ENCODE measurements at places on chromosomes 7 and 10.
A peak's percentile ranks its signal among the peaks of the same experiment; 100 is the strongest.

- no peak for ATAC-seq
These were observed 32.6 kb downstream of the STRIP2 start for GRCh38 chr7:129466796-129467195.

DNA sequence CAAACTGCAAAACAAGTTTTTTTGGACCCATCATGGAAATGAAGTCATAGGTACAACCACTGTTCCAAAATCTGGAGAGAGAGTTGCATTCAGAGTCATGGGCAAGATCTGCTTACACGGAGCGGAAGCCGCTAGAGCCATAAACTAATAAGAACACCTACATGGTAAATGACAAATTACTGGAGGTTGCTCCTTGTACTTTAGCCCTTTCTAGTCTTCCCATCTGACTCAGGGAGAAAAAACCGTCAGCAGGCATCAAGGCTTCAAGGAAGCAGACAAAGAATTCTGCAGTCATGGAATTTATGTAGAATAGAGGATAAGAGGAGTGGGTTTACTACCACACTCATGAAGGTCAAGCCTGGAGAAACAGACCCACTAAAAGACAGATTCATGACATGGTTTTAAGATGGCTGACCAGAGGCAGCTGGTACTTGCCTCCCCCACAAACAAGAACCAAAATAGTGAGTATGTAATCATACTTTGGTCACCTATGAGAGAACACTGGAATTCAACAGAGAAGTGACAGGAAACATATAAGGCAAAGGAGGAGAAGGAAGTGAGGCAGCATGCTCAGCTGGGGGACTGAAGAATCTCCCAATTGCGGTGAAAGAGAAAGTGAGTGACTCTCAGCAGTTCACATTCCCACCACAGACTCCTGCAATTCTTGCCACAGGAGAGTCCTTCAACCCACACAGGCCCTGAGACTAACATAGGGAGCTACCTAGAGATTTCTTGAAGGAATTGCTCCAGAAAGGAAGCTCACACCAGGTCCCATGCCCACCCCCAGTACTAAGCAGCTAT lies 42.4 kb upstream of the ASAH2 start:
- no peak for ATAC-seq

DNA sequence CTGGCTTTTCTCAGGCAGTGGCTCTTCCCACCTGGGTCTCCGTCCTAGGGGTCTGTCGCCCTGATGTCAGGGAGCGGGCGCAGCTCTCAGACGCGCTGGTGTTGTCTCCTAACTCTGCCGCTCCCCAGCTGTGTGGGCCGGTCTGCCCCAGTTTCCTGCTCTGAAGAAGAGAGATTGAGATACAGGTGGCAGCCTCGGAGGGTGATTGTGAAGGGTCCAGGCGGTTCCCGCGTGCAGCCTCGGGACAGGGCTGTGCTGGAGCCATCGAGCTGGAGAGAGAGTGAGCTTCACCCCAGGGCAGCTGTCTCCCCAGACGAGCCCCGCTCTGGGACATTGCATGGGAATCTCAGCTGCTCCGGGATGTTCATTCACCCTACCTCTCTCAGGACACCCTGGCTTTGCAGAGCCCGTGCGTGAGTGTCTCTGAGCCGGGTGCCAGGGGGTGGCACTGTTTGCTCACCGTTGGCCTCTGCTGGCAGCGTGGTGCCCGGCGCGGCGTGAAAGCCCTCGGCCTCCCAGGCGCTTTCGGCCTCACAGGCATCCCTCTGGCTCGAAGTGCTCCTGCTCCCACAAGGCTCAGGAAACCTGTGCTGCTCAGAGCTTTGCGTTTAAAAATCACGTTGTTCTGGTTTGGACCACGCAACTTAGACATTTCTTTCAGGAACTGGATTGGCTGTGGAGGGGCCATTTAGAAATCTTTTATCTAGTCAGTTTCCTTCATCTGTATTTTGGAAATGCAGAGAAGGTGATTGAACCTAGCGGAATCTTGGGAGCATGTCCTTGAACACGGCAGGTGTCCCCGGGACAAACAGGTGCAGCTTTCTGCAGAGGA lies 33.8 kb upstream of the ZFAND2A start:
- peak; percentile 55 for ATAC-seq

GRCh38 chr10:4704034-4704545 lies 121.9 kb upstream of the AKR1E2 start:
- ATAC-seq, result no peak

DNA sequence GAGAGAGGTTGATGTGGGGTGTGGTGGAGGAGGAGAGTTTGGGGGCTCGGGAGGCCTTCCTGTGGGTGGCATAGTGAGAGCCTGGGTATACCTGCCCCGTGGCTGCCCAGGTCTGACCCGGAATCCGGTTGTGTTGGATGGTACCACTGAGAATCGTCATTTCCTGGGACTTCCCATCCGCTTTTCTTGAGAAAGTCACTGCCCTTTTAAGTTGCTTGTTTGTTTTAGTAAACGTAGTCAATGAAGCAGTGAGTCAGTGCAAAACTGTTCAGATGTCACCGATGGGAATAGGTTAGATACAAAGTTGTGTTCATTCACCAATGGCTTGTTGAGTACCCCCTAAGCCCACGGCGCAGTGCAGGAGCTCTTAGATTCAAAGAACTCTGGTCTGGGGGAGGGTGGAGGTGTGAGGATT lies 285.8 kb downstream of the CAMK1D start:
- peak; percentile 55 for ATAC-seq

DNA sequence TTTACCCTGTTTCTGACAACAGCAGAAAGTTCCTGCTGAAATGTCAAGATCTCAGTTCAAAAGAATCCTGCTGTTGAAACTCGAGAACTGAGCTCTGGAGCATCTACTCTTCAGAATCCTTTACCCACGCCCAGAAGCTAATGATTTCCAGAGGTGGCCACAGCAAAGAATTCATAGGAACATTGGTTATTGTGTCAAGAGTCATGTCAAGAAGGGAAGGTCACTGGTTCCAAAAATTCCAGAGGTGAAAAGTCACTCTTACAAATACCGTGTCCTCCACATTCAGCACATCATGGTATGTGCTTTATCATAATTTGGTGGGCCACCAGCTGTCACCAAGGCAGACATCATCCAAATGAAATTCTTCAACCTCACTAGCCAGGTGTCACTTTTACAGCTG lies 394.4 kb upstream of the NPVF start:
- no peak for ATAC-seq

DNA sequence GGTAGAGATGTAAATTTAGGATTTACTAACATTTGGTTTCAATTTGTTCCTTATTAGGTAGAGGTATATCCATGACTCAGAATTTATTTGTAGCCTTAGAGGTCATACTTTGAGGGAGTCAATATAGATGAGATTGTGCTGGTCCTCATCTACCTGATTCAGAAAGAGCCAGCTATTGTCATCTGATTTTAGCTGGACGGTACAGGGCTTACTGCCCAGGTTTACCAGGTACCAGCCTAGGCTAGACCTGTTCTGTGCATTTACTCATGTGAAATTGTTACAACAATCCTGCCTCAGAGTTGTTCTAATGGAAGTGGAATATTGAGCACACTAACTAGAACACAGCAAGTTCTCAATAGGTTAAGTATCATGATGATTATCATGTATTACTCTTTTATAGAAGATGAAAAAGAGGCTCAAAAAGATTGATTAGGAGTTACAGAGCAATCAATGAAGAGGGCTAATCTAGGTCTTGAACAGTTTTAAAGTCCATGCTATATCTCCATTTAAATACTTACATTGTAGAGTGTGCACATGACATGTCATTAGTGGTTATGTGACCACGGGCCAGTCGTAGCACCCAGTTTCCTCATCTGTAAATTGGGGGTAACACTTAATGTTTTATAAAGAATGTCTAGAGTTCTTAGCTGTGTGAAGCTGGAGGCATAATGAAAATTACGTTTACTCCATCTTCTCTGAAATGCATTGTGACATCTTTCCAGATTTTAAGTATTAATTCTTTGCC lies 42.1 kb downstream of the TRIM24 start:
- no peak for ATAC-seq

DNA sequence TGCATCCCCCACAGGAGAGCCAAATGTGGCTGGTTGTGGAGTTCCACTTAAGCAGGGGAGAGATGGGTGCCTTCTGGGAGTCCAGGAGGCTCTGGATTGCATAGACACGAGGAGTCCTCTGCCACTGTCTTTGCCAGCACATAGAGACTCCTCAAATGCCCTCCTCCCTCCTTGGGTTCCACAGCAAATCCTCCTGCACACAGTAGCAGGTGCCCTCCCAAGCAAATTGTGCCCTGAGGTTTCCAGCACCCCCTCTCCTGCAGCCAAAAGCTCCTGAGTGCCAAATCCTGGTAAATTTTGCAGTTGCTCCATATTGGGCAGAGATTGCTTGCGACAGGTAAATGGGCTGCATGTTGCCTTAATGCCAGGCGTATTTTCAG lies 5.8 kb downstream of the EVX1 start:
- ATAC-seq, result no peak

- ATAC-seq, result no peak
These were observed 288.3 kb downstream of the AHR start for GRCh38 chr7:17586711-17587110.

DNA sequence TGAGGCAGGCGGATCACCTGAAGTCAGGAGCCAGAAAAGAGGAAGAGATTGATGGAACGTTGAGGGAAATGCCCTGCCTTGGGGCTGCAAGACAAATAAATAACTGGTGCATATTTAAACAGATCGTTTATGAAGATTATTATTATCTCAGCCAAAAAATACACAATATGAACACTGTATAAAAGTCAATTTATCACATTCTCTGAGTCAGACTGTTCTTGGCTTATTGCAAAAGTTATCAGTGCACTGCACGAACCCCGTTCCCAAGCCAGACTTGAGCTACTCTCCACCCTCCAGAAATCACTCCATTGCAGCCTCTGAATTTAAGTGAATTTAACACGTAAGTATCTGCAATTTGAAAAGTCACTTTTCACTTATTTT lies 1.6 kb downstream of the DNMBP start:
- no peak for ATAC-seq

DNA sequence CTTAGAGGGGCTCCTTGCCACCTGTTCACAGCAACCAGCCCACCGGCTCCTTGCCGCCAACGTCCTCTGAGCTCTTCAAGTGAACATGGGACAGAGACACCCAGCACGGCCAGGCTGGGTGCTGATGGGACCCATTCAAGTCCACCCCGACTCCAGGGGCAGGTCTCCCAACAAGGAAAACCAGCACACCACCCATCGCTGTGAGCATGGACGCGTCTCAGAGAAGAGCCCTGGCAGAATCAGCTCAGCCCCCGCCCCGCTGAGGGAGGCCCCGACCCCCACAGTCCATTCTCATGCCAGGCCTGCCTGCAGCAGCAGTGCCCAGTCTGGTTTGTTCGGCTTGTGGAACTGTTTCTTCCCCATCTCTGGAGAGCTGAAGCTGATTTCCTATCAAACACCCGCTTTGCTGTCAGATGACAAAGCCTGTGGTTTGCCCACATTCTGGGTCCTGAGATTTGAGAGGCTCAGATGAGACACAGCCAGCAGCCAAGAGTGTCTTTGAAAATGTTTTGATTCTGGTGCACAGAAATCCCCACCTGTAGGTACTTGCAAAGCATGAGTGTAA lies 216.6 kb downstream of the ZMYND11 start:
- no peak for ATAC-seq
